ENCODE measurements at places on chromosomes 16 and 17.

- DNase-seq, result no peak
Observed at GRCh38 chr16:9660898-9661297, 521.3 kb downstream of the GRIN2A start.

DNA sequence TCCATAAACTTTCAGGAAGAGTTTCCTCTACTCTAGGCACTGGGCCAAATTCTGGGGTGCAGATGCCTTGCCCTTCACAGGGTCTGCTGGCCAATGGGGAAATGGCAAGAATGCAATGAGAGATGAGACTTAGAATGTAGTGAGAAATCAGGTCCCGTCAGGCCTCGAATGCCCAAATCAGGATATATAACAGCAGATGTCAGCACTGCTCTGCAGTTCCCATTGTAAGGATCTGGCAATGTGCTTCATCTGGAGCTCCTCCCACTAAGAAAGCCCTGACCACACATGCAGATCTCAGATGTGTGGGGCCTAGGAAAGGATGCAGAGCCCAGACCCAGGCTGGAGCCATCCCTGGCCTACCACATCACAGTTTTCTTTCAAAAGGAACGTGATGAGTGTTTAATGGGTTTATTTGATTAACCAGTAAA is 13.9 kb upstream of the LPCAT2 start:
- DNase-seq, result peak; percentile 83

- no peak for DNase-seq
Observed at GRCh38 chr17:36980280-36980761, 31.6 kb downstream of the AATF start.

DNA sequence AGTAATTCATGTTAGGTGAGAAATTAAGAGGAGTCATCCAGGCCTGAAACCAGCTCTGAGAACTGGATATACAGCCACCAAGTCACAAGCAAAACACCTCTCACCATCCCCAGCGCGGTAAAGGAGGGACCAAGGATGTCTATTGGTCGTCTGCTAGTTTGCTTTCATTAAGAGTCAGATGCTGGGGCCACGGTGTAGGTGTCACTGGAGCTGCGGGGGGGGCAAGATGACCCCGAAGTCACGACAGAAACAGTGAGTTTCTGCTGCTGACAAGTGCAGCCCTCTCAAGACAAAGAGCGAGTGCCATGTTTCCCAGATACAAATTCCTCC is 790 bp downstream of the NCBP3 start:
- no peak for DNase-seq

DNA sequence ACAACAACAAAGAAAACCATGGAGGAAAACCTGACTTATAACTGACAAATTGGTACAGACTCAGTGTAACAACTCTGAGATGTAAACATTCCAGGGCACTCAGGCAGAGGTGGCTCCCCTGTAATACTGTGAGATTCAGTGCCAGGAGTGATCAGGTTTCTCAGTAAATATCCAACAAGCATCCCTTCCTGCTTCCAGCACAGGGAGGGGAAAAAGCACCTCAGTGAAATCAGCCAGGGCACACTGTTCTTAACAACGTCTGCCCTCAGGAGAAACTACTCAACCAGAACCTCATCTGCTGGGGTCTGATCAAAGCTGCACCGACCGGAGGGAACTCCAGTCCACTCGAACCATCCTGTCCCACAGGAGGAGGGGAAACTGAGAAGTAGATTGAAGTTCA is 52.3 kb downstream of the AMFR start:
- DNase-seq, result no peak

DNA sequence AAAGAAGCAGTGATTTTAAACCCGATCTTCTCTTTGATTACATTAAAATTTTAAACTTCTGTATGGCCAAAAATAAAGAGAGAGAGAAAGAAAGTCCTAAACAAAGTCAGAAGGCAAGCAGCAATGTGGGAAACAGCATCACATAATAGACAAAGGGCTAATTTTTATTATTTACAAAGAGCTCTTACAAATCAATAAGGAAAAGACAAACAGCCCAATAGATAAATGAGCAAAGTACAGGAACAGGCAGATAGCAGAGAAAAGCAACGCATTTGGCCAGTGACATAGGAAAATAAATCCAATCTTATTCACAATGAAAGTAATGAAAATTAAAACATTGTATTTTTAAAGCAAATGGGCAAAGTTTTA is 93.1 kb downstream of the SALL1 start:
- DNase-seq, result no peak

- no peak for DNase-seq
Observed at GRCh38 chr17:58679263-58680037, 12.4 kb downstream of the TEX14 start.

GRCh38 chr16:79293836-79294460 is 306.6 kb downstream of the MAF start:
- DNase-seq, result no peak

DNA sequence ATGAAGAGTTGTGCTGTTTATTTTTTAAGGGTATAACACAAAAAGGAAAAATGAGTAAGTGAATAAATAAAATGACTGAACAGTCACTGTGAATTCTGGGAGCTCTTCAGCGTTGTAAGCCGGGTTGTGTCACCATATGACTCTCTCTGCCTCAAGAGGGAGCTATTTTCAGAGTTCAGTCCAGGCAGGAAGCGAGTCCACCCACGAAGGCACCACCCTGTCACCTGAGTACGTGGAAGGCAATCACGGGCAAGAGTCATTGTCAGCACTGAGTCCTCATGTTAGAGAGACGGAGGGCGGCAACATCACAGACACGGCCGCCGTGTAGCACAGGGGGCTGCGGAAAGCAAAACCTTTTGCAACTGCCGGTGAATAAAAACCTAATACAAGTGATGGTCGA is 227.6 kb downstream of the UTP18 start:
- DNase-seq, result no peak

DNA sequence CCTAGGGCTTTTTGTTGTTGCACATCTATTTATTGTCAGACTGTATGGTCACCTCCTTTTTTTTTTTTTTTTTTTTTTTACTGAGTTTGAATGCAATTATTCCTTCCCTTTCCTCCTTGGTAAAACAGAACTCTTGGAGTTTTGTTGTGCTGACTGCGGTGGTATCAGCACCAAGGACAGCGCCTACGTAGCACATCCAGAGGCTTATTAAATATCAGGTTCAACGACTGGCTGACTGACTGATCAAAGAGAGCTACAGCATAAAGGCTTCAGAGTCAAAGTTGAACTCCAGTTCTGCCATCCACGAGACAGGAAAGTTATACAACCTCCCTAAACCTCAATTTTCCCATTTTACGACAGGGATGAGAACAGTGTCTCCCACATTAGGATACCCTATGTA is 86.1 kb upstream of the RBFOX1 start:
- no peak for DNase-seq

DNA sequence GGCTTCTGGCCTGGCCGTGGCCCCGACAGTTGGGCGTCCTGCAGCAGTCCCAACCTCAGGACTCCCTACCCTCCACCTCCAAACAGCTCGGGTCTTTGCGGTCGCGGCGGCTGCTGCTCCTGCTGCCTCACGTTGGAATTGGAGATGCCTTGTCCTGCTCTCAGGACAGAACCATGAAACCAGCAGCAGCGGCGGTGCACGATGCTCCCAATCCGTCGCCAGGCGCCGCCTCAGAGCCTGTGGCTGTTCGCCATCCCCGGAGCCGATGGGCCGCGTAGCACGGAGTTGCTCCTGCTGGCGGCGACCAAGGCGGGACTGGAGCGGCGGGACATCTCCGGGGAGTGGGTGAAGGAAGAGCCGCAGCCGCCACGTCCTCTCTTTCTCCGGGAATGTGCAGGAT is 1965.9 kb downstream of the TP53TG3F start:
- no peak for DNase-seq

GRCh38 chr16:48323783-48324775 is 61.1 kb downstream of the SIAH1 start:
- no peak for DNase-seq

DNA sequence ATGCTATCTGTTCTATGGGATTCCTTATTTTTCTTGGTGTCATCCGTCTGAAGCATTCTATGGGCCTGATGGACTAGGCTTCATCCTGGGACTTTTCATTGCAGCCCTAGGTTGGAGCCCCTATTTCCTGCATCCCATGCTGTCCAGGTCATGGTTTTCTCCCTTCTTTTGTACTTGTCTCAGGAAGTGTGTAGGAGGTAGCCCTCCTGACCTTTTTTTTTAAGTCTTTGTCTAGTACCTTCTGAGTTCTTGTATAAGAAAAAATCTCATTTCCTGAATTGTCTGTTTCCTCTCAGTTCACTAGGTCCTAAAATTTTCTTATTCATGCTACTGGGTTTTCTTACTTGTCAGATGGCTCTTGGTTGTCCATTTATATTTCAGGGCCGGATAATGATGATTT is 6.0 kb downstream of the NDEL1 start:
- no peak for DNase-seq

GRCh38 chr16:55478827-55479429 is at the start of gene MMP2:
Gene MMP2 (plus strand): TSS chr16:55479198. CDS start chr16:55479480, 282 bp downstream.
- peak; percentile 96 for DNase-seq

DNA sequence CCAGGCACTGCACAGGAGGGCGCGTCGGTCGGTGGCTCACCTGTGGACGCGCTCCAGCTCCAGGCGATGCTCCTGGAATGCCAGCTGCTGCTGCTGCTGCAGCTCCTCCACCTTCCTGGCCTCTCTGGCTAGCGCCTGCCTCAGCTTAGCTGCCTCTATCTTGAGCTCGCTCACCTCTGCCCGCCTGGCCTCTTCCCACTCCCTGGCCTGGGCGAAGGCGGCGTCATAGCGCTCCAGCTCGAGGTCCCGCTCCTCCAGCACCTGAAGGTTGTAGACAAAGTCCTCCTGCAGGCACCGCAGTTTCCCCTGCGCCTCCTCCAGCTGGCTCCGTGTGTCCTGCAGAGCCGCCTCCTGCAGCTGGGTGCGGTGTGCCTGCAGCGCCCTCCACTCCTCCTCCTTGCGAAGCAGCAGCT is 11.1 kb downstream of the CCDC57 start:
- DNase-seq, result no peak

- no peak for DNase-seq
Observed at GRCh38 chr17:45906237-45906636, 11.9 kb downstream of the MAPT start.

- no peak for DNase-seq
Observed at GRCh38 chr16:30697264-30698138, 1.5 kb upstream of the SRCAP start.

DNA sequence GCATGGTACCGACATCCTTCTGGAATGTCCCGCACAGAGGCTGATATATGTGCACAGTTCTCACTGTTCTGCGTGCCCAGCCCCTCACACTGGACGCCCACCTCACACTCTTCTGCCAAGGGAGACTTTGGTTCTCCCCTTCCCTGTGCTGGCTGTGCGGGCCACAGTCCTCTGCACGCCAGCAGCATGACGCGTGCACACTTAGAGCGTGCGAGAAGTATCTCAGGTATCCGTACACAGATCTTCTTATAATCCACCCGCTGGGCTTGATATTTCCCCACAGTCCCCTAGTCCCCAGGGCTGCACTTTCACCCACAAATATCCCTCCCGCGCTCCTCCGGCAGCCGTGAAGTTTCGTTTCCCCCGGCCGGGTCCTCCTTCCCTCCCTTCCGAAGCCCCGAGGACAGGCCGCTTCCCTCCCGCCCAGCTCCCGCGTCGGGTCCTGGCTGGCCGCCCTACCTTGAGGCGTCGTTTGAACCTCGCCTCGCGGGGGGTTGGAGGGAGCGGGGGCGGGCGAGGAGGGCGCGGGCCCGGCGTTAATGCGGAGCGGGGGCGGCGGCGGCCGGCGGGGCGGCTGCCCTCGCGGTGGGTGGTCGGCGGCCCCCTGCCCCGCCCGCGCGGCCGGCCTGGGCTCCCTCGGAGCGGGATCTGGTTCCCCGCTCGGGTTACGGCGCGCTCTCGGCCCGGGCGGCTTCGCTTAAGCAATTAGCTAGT is 5.0 kb upstream of the FOXF1 start:
- no peak for DNase-seq

- peak; percentile 21 for DNase-seq
Observed at GRCh38 chr16:55499951-55500529, 8.8 kb upstream of the LPCAT2 start.

- no peak for DNase-seq
Observed at GRCh38 chr17:1759529-1759928, 2.3 kb upstream of the SERPINF1 start.

GRCh38 chr16:57680842-57681375 is 12.8 kb downstream of the ADGRG3 start:
- DNase-seq, result no peak

GRCh38 chr17:55265311-55266021 is 706 bp downstream of the HLF start:
- no peak for DNase-seq

GRCh38 chr16:68362262-68362913 is 51.6 kb downstream of the PRMT7 start:
- no peak for DNase-seq

- no peak for DNase-seq
Observed at GRCh38 chr16:20735490-20735889, 6.1 kb downstream of the THUMPD1 start.

GRCh38 chr16:89377453-89377848 is 112.9 kb downstream of the ANKRD11 start:
- DNase-seq, result no peak

DNA sequence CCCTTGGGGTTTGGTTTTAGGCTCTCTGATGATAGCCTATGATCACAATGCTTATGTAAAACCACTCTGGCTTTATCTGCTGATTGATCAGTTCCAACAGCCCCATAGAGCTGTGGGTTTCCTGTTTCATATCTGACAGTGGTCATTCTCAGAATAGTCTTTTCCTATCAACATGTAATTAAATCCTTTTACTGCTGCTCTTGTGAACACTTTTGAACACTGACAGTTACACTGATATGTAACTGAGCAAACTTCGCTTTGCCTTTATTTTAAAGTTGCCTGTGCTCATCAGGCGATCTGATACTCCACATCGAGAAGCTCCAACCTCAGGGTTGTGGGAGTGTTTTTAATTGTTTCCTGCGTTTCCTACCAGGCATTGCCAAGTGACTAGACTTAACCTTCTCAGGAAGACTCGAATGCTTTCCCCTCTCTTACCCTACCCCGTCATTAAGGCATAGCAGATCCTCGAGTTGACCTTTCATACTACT is 17.3 kb upstream of the CLEC18B start:
- no peak for DNase-seq

DNA sequence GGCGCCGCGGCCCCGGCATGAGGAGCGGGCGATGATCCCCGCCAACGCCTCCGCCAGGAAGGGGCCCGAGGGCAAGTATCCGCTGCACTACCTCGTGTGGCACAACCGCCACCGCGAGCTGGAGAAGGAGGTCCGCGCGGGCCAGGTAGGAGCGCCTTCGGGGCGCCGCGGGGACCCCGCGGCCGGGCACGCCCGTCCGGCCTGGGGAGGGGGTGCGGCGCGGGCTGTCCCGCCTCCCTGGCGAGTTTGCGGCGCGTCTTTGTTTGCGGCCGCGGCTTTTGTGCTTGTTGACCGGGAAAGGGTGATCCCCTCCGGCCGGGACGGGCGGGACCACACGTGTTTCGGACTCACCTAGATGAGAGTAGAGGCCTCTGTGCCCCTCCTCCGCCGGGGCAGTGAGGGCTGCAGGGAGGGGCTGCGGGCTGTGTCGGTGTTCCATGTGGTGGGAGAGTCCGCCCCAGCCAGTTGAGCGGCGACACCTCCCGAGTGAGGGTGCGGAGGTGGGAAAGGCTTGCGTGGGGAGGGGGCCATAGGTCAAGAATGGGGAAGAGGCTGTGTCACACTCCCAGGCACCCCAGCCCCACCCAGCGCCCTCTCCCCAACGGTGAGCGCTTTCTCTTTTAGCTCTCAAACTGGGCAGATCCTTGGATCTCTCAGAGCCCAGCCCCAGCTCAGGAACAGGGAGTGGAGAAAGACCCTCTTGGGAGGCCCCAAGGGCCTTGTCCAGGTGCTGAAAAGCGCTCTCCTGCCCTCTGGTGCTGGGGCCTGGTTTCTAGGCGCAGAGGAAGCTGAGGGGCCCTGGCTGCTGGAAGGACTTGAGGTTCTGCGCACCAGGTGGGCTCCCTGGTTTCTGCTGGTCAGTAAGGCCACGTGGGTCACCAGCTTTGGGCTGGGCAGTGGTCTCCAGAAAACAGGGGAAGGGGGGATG is 923 bp downstream of the ANKRD13B start:
- no peak for DNase-seq

- DNase-seq, result no peak
Observed at GRCh38 chr16:1989209-1990100, at the start of gene SYNGR3. Gene SYNGR3 (plus strand): TSS chr16:1989970. CDS start chr16:1990103, 133 bp downstream.

Measured in lower leg skin (tissue), 4 donors.